ENCODE measurements at places on chromosomes 4 and X.

DNA sequence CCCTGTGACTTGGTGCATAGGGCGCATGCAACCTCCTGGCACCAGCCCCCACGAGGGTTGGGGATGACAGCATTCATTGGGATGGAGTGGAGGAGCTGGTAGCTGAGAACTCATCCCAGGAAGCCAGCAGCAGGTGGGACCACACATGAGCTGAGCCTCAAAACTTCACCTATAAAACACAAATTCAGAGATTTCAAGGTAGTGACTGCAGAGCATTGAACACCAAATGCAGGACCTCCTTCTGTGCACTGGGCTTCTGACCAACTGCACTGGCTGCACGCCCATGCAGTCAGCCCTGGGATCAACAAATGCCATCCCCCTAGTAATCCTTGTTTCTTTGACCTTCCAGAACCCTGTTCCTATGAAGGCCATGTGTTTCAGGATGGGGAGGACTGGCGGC lies 197.8 kb downstream of the FRAS1 start:
- no peak for DNase-seq

GRCh38 chr4:17964576-17964975 lies 57.0 kb downstream of the LCORL start:
- DNase-seq = no peak

DNA sequence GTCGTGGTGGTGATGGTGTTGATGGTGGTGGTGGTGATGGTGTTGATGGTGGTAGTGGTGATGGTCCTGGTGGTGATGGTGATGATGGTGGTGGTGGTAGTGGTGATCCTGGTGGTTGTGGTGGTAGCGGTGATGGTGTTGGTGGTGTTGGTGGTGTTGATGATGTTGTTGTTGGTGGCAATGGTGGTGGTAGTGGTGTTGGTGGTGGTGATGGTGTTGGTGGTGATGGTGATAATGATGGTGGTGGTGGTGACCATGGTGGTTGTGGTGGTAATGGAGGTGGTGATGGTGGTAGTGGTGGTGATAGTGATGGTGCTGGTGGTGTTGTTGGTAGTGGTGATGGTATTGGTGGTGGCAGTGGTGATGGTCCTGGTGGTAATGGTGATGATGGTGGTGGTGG lies 49.1 kb downstream of the TLR10 start:
- DNase-seq = no peak

DNA sequence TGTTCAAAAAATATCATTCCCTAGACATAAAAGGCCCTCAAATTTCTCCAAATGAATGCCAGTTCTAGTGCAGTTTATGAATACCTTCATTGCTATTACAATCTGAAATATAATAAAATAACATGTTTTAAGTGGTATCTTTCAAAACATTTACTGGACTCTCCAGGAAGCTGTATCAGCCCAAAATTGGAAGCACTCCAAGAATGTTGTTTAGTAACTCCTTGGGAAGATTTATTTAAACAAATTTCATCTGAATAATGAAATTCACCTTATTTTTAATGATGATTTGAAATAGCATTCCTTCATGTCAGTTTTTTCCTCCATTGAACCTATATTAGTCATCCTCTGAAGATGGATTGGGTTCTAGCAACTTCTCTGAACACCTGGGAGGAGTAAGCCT lies 217.2 kb upstream of the PCDH18 start:
- DNase-seq = no peak

DNA sequence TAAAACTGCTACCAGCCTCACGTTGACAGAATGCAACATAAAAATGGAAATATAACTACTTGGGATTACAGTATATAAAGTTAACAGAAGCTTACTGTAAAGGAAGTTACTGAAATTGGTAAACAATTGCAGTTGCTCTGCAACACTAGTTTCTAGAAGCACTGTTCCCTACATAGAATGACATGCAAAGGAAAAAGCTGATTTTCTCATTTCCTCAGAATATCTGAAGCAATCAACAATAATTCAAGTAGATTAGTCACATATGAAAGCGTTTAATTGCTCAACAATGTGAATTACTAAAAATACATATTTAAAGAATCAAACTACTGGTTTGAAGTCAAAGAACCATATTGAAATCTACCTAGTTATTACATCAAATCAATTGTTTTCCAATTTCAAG lies 31.8 kb downstream of the PDGFC start:
- no peak for DNase-seq
